Epithelial cell of umbilical artery (primary cell): ENCODE measurements at places on chromosomes 2 and 18. TPM values are rescaled to one million over a fixed set of nuclear protein-coding genes. Genes with fewer than 3 reads are reported as not detected.

Gene DUSP2
- total RNA-seq: 0.61 and 0.65 TPM in 2 replicates

Gene GCA
- total RNA-seq: 31.5 and 37.4 TPM in 2 replicates

Gene AAK1
- total RNA-seq: 24.7 and 29.9 TPM in 2 replicates

Gene BMP10
- total RNA-seq: not detected in 2 replicates

Gene WNT6
- not detected in 2 replicates for total RNA-seq

Gene NEU4
- total RNA-seq: not detected in 2 replicates

Gene YES1
- 189 and 380 TPM in 2 replicates for total RNA-seq

Gene GPAT2
- total RNA-seq: 8.8 and 10.3 TPM in 2 replicates

Gene SERPINB10
- 0.32 TPM in 1 of 2 replicates, not detected in the other for total RNA-seq

Gene RNF144A
- total RNA-seq: 9.9 and 13.6 TPM in 2 replicates

Gene UGT1A3
- total RNA-seq: not detected in 2 replicates

Gene GAL3ST2
- total RNA-seq: not detected in 2 replicates

Gene TLX2
- total RNA-seq: not detected in 2 replicates

Gene FAM237A
- total RNA-seq: not detected in 2 replicates
